Posterior vena cava (tissue), 2 donors: ENCODE measurements at places on chromosomes 13 and 19. TPM values are rescaled to one million over a fixed set of nuclear protein-coding genes. Genes with fewer than 3 reads are reported as not detected.

Gene CCDC9
- total RNA-seq = 31.6 TPM

DNA sequence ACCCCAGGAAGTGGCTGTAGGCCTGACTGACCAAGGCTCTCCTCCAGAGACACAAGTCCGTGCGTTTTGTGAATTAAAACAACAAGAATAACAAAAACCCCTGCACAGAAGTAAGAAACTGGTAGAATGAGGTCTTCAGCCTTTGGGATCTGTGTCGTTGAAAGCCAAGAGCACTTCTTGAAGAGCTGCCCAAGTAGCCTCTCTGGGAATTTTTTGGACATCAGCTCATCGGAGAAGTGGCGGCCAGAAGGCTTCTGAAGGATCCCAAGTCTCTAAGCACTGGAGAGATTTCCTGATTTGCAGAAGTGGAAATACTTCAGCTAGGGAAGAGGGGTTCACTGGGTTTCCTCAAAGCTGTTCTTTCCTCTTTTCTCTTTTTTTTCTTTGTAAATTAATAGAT lies 100.4 kb upstream of the ZNF536 start:
- DNase-seq = no peak

DNA sequence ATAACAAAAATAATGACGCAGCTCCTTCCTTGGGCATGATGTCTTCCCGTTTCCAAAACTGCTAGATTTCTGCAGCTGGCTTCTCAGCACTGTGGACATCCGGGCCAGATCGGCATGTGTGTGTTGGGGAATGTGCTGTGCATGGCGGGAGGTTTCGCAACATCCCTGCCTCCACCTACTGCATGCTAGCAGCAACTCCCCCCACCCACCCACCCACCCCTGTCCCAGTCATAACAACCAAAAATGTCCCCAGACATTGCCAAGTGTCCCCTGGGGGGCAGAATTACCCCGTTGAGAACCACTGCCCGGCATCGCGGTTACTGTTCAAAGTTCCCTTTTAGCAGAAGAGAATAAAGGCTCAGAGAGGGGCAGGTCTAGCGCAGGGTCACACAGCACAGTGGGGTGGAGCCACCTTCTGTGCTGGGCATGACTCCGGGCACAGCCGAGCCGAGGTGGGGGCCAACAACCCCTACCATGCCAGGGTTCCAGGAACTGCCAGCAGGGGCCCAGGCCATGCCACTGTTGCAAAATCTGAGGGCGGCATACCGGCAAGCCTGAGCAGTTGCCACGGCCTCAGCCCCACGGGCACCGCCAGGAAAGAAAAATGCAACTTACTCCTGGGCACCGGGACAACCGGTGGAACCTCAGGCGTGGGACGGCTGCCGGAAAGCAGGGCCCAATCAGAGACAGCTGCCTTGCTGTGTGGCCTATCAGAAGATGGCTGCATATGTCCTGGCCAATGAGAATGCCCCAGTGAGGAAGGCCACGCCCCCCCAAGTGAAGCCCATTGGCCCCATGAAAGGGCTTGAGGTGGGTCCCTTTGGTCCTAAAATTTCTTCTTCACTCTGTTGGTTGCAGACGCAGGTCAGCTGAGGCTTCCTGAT lies 22.5 kb upstream of the NFIC start:
- DNase-seq = peak; percentile 96

DNA sequence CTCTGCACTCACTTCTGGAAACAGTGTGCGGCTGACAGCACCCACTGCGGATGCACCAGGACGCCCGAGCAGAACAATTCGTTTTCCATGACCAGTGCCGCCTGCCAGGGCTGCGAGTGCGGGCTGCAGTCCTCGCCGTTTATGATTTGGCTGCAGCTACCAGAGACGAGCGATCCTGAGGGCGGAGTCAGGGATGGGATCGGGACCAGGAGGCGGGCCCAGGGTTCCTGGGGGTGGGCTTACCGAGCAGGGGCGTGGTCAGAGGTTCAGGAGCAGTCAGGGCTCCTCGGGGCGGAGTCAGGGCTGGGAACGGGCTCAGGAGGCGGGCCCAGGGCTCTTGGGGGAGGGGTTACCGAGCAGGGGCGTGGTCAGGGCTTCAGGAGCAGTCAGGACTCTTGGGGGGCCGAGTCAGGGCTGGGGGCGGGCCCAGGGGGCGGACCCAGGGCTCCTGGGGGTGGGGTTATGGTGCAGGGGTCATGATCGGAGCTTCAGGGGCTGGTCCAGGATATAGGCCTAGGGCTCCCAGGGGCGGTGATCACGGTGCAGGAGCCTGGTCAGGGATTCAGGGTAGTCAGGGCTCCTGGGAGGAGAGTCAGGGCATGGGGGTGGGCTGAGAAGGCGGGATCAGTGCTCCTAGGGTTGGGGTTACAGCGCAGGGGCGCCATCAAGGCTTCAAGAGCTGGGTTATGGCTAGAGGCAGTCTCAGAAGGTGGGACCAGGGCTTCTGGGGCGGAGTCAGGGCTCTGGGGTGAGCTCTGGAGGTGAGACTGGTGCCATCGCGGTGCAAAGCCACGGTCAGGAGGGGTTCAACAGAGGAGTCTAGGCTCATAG lies 1.7 kb downstream of the KLK4 start:
- DNase-seq = no peak

- DNase-seq = no peak
Observed at GRCh38 chr19:31894451-31894850, 451.0 kb upstream of the ZNF507 start.

GRCh38 chr13:92315265-92315664 lies 911.3 kb upstream of the GPC6 start:
- no peak for DNase-seq

Gene RPS15
- 743 TPM for total RNA-seq

GRCh38 chr13:79735228-79735627 lies 254.3 kb downstream of the NDFIP2 start:
- DNase-seq = no peak

DNA sequence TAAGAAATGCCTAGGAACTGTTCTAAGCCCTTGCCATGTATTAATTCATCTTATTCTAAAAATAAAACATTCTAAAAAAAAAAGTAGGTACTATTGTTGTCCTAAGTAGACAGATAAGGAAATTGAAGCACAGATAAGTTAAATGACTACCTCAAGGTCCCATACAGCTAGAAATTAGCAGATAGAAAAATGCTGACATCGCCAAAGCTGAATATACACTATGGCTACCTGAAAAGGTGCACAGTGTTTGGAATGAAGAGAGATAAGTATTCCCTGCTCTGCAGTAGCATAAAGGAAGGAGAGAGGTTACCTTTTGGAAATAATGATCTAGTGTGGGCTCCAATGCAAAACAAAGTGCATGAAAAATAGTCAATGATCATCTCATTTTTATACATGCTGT lies 65.3 kb downstream of the DCT start:
- no peak for DNase-seq

Gene ZNF730
- 0.33 TPM for total RNA-seq

- no peak for DNase-seq
Observed at GRCh38 chr19:42422092-42422900, 4.9 kb downstream of the LIPE start.

- no peak for DNase-seq
Observed at GRCh38 chr13:36685927-36686326, 12.1 kb downstream of the SERTM1 start.

DNA sequence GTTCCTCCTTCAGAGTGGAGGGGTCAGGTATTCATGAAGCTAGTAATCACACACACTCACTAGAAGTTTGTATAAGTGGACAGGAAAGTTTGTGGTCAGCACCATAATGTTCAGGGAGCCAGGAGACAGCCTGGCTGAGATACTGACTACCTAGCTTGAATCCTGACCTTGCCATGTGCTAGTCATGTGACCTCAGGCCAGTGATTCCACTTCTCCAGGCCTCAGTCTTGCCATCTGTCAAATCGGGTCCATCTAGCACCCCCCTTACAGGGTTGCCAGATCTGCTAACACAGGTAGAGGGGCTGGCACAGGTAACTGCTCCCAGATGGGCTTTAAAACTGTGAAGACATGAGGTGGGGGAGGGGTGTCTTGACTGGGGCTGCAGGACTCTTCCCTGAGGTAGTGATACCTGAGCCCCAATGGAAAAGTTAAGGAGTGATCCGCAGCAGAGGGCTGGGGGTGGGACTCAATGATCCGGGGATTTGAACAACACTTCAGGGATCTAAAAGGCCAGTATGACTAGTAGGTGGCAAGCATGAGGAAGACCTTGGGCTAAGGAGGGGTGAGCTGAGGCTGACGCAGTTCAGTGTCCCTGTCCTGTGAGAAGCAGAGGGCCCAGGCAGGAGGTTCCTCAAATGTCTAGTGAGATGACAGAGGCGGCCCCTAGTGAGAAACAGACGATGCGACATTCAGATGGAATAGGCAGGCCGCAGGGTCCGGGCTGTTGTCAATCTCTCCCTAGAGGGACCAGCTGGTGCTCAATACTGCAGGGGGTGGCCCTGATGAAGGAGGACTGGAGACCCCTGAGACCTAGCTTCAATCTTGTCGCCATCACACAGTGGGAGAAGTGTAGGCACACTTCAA lies 8.5 kb downstream of the ACTMAP start:
- no peak for DNase-seq

Gene CALR
- total RNA-seq = 629 TPM

GRCh38 chr13:47862841-47863240 lies 138.2 kb downstream of the SUCLA2 start:
- no peak for DNase-seq

Gene CYP4F8
- not detected for total RNA-seq

DNA sequence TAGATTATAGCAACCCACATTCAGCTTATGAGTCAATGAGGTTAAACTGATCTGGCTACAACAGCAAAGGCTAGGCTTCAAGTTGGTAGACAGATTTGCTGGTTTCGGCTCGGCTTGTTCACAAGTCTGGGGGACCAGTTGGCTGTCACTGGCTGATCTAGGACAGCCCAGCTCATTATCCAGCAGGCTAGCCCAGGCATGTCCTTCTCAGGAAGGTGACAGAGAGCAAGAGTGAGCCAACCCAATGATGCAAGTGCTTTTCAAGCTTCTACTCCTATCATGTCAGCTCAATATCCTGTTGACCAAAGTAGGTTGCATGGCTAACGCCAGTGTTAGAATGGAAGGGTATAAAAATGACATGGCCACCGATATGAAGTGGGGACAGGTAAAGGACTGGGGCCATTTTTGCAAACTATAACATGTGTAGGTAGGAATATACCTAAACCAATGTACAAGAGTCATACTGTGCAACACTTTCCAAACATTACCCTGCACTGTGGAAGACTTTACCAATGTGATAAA lies 220.9 kb upstream of the SOX21 start:
- no peak for DNase-seq

DNA sequence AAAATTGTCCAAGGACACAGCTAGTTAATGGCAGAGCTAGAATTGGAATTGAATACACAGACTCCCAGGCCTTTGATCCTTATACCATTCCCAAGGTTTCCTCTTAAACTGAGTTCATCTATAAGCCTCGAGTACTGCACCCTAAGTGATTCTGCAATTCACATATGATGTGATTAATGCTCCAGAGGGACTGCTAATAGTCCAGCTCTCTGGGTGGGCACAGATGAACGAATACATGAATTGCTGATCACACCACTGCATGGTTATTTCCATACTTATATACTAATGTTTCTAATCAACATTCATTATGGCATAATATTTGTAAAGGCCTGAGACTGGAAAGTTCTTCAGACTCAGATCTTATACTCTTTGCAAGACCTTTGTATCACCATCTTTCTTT lies 101.8 kb downstream of the NUFIP1 start:
- no peak for DNase-seq

Gene TEX101
- total RNA-seq = not detected

DNA sequence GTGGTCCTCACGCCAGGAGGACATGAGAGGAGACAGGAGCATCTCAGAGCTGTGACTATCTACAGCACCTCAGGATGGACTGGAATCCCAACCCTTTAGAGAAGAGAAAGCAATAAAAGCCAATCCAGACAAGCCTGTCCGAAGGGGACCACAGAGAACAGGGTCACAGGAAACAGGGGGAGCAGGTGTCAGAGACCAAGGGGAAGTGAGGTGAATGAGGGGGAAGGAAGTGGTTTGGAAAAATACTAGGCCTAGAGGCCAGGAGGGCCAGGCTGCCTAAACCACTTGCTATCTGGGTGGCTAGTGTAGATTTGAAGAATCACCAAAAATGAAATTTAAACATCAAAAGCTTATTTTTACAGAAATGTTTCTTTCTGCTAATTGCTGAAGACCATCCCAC lies 16.2 kb downstream of the TMTC4 start:
- no peak for DNase-seq

- DNase-seq = no peak
Observed at GRCh38 chr19:17136021-17136420, 60.4 kb downstream of the MYO9B start.

Gene ICAM5
- 0.83 TPM for total RNA-seq

- DNase-seq = no peak
Observed at GRCh38 chr13:114256547-114256946, 21.9 kb downstream of the CDC16 start.

GRCh38 chr13:79549355-79550106 lies 68.6 kb downstream of the NDFIP2 start:
- no peak for DNase-seq

- DNase-seq = no peak
Observed at GRCh38 chr19:32650671-32651070, 24.3 kb downstream of the ANKRD27 start.

DNA sequence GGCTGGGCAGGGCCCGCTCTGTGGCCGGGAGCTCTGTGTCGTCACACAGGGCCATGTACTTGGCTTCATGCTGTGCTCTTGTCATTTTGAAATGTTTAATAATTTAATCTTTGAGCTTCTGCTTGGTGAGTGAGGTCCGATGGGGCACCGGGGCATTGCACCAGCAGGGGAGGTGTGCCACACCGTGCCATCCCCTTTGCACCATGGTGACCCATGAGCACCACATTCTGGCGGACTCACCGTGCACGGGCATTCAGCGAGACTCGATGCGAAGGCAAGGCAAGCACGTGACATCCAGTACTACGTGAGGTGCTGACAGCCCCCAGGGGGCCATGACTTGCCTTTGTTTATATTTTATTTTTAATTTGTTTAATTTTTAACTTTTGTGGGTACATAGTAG lies 204.3 kb downstream of the URI1 start:
- DNase-seq = no peak

DNA sequence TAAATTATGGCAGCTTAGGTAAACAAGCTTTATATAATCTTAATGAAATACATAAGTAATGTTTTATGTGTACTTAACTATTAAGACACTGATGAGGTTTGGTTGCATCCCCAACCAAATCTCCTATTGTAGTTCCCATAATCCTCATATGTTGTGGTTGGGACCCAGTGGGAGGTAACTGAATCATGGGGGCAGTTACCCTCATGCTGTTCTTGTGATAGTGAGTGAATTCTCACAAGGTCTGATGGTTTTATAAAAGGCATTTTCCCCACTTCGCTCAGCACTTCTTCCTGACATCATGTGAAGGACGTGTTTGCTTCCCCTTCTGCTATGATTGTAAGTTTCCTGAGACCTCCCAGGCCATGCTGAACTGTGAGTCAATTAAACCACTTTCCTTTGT lies 212.7 kb downstream of the DIAPH3 start:
- no peak for DNase-seq

DNA sequence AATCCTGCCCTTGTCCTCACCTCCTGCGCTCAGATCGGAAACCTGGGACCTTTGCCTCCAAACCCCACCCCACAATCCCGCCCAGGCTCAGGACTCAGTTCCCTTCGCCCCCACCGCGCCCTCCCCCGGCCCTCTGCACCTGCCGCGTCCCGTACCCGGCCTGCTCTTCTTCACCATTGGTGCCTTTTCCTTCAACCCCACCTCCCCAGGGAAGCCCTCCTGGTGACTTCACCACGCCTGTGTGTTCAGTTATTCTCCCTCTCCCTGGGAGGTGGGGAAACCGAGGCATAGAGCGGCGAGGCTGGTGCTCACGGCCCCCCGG lies 19.3 kb upstream of the TCF3 start:
- no peak for DNase-seq
